ENCODE measurements at places on chromosomes 5 and 9.
A peak's percentile ranks its signal among the peaks of the same experiment; 100 is the strongest.

DNA sequence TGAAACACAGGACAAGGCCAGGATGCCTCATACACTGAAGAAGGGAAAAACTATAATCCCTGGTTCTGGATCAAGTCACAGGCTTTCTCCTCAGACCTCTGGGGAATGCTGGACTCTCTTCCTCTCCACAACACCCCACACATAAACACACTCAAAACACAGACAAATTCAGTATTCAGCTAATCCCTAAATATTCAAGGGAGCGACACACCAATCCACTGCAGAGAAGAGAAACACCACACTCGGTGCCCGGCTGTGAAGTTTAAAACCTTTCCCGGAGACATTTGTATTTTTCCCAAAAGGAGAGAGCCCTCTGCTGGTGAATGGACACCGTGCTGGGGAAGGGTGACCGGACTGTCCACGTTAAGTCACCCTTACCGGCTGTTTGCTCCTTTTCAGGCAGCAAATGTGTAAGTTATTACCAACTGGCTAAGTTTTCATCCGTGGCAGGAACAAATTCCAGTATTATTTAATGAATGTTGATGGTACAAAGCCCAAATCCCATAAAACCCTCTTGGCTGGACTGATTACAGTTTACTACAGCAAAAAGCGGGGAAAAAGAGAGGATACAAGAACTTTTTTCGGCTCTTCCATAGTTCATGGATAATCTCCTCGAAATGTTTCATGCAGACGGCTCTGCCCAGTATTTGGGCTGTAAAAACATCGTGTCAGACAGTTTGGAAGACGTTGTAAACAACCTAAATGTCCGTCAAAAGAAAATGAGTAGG is 130.9 kb upstream of the SLC30A5 start:
- peak; percentile 52 for DNase-seq

DNA sequence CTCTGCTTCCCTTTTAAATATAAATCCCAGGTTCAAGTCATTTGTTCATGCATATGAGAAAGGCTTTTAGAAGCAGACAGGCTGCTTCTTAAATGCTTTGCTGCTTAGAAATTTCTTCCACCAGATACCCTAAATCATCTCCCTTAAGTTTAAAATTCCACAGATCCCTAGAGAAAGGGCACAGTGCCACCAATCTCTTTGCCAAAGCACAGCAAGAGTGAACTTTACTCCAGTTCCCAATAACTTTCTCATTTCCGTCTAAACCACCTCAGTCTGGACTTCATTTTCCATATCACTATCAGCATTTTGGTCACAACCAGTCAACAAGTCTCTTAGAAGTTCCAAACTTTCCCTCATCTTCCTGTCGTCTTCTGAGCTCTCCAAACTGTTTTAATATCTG is 679.8 kb upstream of the FTMT start:
- no peak for DNase-seq

DNA sequence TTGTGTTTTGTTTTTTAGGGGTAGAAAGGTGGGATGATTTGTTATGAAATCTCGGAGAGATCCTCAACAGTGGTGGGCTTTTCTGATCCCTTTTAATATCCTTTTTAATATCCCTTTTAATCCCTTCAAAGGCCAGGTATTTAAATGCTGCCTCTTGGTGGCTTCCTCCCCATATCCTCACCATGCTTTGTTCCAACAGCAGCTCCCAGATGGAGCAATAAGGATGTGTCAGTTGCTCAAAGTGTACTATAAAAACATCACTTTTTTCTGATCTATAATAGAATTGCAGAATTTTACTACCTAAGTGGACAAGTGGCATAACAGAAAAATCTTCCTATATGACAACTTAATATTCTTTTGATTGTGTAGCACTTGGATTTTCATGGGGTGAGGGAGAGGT is 160.1 kb downstream of the GNAQ start:
- no peak for DNase-seq

DNA sequence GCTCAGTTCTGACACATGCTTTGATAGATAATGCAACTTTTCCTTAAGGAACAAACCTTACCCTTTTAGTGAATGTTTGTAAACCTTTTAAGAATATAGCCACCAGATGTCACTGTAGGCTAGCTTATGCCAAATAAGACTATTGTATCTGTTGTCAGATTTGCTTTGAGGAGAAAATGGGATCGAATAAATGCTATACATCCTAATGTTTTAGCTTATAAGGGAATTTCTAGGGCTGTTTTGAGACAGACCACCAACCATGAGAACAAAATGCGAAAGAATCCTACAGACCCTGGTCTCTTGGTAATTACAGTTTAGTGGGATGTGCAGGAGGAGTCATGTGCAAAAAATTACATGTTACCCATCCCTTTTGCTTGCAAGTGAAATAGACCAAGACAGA is 127.6 kb upstream of the NMUR2 start:
- DNase-seq: peak; percentile 27

DNA sequence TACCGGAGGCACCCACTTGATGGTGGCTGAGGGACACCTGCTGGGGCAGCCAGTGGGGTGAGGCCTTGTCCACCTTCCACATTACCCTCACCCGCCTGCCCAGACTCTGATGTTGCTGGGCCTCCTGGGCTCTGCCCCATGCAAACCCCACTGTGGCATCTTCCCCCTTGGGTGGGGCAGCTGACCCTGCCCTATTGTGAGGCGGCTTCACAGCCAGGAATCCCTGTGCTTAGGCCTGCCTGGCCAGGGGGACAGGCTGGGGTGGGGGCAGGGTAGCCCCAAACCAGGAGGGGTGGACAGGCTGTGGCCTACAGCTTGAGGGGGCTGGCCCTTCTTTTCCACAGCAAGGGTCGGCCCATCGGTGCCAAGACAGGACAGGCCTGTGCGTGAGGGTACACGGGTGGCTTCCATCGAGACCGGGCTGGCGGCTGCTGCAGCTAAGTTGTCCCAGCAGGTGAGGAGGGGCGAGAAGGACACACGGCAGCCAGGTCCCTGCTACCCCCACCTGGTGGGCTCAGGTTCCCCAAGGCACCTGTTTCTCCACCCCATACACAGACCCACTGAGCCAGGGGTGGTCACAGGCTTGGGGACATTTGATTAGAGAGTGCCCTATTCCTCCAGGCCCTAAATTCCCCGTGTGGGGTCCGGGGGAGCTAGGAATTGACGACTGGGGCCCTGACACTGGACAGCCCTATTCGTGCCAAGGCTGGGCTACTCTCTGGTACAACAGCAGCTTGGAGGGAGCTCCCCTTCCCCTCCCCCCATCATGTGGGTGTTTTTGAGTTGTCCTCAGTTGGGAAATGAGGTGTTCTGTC is 99.2 kb downstream of the PHF2 start:
- no peak for DNase-seq

DNA sequence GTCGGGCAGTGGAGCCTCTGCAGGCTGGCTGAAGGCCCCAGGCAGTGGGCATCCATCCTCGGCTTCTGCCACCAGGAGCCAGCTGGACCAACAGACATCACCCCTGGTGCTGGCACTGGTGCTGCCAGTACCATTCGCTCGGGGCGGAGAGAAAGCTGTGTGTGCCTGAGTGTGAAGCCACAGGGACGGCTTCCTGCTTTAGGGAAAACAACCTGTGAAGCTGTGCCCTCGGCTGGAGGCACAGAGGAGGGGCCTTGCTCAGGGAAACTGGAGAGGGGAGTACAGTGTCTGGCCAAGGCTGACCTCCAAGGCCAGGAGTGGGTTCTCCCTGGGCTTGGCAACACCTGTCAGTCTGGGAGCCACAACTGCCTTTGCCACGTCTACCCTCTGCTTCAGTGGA is 38.3 kb downstream of the NEK6 start:
- no peak for DNase-seq

DNA sequence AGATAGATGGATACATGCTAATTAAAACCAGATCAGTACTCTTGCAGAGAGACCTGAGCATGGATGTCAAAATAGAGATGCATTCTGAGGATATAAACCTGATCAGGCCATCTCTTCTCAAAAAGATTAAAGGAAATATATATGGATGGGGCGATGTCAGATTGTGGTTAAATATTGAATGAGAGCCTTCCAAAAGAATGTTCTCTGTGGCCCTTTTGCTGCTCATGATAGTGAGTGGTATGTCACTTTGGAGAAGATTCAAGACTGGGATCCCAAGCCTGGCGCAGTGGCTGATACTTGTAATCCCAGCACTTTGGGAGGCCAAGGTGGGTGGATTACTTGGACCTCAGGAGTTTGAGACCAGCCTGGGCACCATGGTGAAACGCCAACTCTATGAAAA is 20.5 kb downstream of the ZNF131 start:
- no peak for DNase-seq

DNA sequence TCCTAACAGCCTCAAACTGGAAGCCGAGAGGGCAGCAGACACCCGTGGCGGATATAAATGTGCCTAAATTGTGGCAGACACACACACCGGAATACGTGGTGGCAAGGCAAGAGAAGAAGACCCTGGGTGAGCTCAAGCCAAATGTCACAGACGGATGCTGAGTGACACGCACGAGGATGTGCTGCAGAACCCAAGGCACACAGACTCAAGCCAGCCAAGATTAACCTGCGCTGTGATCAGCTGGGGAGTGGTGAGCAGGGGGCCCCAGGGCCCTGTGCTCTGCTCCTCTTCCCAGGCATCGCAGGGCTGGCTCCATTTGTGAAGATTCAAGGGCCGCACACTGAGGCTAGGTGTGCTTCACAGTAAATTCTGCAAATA is 16.4 kb downstream of the SEMA4D start:
- no peak for DNase-seq

DNA sequence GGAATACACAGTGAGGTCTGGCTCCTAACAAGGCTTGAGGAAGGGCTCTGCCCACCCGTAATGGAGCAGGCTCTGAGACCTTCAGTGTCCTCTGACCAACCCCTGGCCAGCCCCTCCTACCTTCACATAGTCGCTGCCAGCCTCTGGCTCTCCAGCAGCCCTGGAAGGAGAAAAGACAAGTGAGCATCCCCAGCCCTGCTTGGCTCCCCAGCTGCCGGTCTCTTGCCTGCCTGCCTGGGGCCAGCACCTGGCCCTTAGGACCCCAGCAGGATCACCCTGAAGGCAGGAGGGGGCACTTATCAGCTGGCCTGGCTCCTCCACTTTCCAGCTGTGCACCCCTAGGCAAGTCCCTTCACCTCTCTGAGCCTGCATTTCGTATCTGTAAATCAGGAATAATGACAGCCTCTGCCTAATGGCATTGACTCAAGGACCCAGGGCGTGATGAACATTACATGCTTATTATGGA is 16.9 kb downstream of the SH2D3C start:
- no peak for DNase-seq

DNA sequence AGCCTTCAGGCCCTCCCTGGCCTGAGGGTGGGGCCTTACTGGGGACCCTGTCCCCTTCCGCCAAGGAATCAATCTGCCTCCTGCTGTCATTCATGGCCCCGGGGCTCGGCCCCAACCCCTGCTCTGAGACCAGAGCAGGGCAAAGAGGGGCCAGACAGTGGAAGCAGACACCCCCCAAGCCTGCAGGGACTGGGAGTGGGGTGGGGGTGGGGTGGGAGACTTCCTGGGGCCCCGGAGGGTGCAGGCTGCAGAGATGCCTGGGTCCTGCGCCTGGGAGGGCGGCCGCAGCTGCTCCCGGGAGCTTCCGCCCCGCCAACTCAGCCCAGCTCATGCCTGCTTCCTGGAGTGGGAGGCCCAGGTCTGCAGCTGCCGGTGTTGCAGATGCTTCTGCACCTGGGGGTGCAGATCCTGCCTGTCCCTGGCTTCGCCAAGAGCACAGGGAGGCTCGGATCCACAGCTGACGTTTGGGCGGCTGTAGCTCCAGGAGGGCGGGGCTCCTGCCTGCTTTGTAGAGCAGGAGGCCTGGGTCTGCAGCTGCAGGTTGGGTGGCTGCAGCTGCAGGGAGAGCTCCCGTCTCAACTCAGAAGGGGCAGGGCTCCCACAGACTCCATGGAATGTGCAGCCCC is 6.2 kb downstream of the KIF4B start:
- DNase-seq: no peak

- DNase-seq: no peak
Measured at GRCh38 chr5:45376417-45376816, 319.8 kb downstream of the HCN1 start.

GRCh38 chr5:73808911-73809310 is 182.9 kb downstream of the ARHGEF28 start:
- no peak for DNase-seq

GRCh38 chr9:117526674-117527073 is 111.8 kb upstream of the ASTN2 start:
- DNase-seq: no peak

GRCh38 chr5:179201986-179202385 is 141.8 kb downstream of the ZNF354C start:
- DNase-seq: no peak

- DNase-seq: no peak
Measured at GRCh38 chr9:9177081-9177480, 1377.5 kb upstream of the DMAC1 start.

DNA sequence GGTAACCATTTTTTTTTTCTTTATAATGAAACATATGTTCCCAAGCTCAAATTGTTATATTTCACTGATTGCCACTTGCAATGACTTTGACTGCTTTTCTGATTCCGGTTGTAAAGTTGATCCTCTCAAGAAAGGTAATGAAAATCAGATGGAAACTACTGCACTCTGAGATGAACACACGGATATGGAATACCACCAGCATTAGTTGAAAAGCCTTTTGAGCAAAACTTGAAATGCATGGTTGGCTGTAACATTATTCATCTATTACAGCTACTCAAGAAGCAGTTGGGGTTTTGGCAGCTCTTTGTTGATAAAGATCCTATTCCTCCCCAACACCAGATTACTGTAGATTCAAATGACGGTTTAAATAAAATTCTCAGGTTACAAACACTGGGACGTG is 591.6 kb upstream of the DMAC1 start:
- no peak for DNase-seq

- DNase-seq: no peak
Measured at GRCh38 chr9:112605963-112606699, 111.8 kb downstream of the INIP start.

DNA sequence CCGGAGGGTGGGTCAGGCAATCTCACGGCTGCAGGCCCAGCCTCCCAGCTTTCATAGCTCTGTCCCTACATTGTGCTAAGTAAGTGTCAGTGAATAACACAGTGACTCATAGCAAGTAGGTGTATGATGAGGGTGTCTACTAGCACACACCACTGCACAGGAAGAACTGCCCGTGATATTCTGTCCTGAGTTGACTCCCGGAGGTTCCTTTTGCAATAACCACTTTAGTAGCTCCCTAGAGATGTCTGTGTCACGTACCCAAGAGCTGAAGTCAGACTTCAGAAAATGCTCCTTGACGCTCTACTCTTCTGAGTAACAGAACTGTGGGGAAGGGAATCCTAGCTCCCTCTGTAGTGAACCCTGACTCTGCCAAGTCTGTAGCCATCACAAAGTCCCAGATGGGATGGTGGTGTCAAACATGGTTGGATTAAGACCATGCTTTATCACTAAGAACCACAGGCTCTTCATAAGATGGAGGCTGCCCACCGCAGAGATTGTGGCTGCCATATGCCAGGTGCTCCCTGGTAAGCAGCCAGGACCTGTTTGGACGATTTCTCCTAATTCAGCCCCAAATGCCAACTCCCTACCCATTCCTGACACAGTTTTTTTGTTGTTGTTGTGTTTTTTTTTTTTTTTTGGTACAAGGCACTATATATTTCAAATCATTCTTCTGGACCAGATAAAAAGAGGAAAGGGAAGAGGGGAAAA is 352.6 kb upstream of the PANK3 start:
- no peak for DNase-seq

- DNase-seq: no peak
Measured at GRCh38 chr9:37480759-37481158, 5.0 kb upstream of the POLR1E start.

- no peak for DNase-seq
Measured at GRCh38 chr5:58499941-58500340, 8.7 kb downstream of the GAPT start.

- no peak for DNase-seq
Measured at GRCh38 chr5:119801570-119801969, 172.2 kb downstream of the FAM170A start.

Measured in GM20000 (cell line).